ENCODE measurements at places on chromosomes 4 and X.

GRCh38 chr4:112882286-112882685 lies 167.2 kb upstream of the ANK2 start:
- DNase-seq, result no peak

GRCh38 chr4:174192943-174193342 lies 90.5 kb downstream of the FBXO8 start:
- no peak for DNase-seq

DNA sequence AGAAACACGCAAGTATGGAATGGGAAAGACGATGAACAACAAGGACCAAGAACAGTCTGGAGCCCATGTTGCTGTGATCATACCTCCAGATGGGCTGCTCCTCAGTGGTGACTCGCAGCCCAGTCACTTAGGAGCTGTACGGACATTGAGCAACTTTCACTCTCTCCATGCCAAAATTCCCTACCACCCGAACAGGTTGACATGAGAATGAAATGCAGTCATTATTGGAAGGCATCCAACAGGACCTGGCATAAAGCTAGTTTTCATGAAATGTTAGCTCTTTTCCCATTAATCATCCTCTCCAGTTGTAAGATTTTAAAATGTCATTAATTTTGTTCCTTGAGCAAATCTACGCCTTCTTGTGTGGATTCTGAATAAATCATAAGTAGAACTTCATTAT lies 82.7 kb upstream of the GPM6B start:
- peak; percentile 91 for DNase-seq

DNA sequence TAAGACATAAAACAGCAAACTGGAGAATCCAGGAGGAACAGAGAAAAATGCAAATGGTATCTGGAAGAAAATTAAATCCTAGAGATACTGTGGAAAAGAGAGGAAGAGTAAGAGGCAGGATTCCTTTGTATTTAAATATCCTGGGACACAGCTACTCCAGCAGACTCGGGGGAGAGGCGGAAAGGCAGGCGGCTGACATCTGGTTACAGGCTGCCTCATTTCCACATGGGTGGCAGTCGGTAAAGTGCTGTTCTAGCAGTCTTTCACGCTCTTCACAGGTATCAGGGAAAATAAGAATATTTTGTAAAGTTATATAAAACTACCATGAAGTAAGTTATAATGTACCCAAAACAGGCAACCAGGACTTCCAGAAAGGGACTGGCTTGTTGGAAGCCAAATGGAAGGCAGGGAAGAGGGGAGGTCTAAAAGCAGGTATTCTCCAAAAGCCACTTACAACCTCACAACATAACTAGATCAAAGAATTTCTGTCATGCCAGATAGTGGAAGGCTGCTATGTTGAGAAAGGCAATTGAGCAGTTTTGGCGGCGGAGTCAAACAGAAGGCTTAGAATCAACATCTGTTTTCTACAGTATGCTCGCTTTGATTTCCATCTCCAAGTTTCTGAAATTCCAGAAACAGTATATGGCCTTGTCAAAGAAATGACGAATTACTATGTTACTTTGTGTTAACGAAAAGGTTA lies 1.3 kb upstream of the TIGD2 start:
- DNase-seq, result no peak

GRCh38 chr4:153988492-153989363 lies 199.8 kb upstream of the SFRP2 start:
- DNase-seq, result peak; percentile 7

GRCh38 chrX:25287521-25287920 lies 271.8 kb upstream of the ARX start:
- no peak for DNase-seq

DNA sequence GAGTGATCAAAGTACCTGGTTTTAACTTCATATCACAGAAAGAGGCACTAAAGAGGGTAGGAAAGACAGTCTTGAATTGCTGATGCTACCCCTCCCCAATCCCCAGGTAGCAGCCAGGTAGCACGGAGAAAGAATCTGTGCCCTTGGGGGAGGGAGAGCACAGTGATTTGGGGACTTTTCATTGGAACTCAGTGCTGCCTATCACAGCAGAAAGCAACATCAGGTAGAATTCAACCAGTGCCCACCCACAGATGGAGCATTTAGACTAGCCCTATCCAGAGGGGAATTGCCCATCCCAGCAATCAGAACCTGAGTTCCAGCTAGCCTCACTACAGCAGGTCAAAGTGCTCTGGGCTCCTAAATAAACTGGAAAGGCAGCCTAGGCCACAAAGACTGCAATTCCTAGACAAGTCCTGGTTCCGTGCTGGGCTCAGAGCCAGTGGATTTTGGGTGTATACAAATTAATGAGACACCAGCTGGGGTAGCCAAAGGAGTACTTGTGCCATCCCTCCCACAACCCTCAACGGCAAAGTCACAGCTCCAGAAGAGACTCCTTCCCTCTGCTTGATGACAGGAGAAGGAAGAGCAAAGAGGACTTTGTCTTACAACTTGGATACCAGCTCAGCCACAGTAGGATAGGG lies 228.1 kb downstream of the THOC2 start:
- no peak for DNase-seq

DNA sequence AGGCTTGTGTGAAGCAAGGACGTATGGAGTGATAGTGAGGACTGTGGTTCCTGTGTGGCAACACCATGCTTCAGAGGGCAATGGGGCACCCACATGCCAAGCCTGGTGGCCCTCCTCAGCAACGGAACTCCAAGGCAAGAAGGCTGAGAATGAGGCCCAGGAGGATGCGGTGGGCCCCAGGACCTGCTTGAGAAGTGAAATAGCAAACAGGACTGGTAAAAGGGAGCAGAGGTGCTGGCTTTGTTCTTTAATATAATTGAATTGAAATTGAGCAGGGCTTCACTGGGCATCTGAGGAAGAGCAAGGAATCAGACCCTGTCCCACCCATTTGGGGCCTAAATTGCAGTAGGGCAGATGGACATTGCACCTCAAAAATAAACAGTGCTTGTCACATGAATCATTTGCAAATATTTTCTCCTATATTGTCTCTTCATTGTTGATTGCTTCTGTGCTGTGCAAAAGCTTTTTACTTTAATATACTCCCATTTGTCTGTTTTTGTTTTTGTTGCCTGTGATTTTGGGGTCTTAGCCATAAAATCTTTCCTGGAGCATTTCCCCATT lies 2.3 kb downstream of the TMEM187 start:
- no peak for DNase-seq

DNA sequence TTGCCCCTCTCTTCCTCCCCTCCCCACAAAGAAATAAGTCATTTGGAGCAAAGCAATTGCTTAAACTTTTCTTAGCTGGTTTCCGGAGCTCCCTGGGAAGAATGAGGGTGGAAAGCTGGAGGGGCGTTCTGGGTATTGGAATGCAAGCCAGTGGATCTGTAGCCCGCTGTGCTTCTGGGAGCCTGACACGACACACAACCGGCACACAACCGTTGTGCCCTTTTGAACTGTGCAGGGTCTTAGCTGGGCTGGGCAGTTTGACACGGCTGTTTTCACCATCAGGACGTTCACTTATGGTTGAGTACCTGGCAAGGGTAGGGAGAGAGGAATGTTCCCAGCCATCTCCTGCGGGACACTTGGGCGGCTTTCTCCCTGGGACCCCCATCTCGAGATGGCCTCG lies 38.3 kb downstream of the SHROOM2 start:
- no peak for DNase-seq

- DNase-seq, result no peak
Observed at GRCh38 chr4:89009115-89009514, 47.9 kb downstream of the FAM13A start.

DNA sequence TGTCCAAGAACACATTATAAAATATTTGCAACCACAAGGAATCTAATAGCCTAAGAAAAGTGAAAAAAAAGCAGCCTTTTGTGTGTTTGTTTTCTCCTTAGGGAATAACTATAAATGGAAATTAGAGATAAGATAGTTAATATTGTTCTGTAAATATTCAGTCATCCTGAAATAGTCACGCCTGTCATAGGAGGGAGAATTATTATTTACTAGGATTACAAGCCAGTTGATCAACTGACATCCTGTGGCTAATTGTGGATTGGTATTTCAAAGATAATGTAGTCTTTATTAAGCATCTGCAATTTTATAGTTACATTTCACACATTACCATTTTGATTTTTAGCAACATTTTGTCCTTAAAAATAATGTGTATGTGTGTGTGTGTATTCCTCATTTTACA lies 118.6 kb downstream of the CCSER1 start:
- DNase-seq, result no peak

DNA sequence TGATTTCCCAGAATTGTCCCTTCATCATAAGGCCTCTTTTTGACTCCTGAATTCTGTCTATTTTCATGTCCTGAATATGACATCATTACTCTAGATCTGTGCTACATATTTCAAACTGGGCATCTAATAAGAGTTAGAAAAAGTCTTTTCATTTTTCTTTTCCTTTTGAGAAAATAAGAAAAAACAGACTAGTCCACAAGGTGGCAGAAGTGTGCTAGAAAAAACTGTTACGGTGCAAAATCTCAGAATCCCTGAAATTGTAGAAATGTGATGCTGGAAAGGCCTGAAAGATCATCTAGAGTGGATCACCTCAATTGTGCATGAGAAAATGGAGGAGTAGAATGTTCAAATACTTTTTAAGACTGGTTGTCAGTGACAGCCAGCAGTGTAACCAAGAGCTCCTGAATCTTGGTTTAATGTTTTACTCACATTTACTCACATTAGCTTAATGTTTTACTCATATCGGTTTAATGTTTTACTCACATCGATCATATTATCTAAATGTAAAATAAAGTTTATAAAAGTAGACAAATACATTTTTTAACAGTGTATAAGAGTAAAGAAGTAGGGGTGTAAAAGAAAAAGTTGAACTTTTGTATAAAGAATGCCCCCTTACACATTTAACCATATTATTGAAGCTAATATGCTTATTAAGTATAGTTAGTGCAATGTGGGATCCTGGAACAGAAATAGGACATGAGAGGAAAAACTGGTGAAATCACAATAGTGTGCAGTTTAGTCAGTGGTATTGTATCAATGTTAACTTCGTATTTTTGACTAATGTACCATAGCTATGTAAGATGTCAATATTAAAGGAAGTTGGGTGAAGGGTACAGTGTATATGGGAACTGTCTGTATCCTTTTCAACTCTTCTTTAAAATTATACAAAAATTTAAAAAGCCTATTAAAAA lies 15.2 kb downstream of the ASB11 start:
- peak; percentile 18 for DNase-seq

- no peak for DNase-seq
Observed at GRCh38 chr4:66279084-66279483, 608.8 kb upstream of the EPHA5 start.

GRCh38 chrX:154751669-154752271 lies 893 bp upstream of the GAB3 start:
- no peak for DNase-seq

- DNase-seq, result no peak
Observed at GRCh38 chrX:41312786-41313185, 21.2 kb upstream of the DDX3X start.

DNA sequence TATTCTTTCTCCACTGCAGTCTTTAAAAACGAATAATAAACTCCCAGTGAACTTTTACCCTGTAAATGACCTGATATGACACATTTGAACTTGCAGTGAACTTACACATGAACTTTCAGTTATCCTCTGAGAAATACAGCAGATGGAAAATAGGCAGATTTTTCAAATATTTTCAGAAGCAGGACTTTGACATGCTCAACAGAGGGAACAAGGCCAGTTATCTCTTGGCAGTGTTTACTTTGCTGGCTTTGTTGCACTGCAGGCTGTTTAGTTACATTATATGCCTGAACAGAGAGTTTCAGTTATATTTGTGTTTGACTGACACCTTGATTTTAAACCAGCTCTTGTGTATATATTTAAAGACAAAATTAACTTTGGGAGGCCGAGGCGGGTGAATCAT lies 47.6 kb upstream of the FGG start:
- DNase-seq, result peak; percentile 82

DNA sequence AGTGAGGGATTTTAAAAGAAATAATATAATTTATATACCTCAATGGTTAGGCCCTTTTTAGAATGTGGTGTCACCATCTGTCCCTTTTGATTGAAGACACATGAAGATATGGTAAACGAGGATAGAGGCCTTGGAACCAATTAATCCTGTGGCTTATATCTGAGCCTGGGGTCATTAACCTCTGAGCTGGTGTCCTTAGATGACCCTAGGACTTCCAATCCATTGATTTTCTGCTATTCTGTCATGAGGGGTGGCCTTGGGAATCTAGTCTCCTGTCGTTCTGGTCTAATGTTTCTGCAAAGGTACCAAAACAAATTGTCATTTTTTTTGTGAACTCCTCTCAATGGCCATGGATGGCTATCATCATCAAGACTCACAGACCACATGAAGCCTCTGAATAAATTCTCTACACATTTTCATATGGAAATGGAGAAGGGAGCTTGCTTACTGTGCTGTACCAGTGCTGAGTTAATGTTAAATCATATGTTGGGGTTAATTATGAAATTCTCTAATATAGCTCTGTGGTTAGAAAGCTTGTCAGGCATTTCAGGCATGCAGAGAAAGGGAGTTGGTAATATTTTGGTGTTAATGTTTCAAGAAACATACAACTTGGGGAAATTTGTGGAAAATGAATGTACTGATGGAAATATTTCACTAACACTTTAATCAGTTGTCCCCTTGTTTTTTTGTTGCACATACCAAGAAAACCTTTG lies 204.2 kb upstream of the IL15 start:
- peak; percentile 58 for DNase-seq

GRCh38 chrX:47556045-47556623 lies 4.9 kb upstream of the ARAF start:
- peak; percentile 95 for DNase-seq

DNA sequence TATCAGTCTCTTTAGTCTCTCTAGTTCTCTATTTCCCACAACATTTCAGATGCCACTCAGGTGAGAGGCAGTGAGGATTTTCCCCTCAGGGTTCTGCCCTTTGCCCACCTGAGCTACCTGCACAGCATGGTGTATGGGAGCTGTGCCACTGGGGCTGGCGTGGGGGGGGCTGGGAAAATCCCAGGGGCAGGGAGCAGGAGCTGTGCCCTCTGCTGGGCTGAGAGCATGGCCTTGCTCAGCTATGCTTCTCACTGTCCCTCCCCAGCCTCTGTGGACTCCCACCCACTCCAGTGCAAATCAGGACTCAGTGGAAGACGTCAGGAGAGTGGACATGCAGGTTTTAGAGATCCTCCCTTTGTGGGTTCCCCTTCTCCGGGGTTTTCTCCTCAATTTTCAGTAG lies 57.2 kb downstream of the TRMT44 start:
- DNase-seq, result no peak

- DNase-seq, result no peak
Observed at GRCh38 chrX:68995386-68995779, 166.6 kb downstream of the EFNB1 start.

Data from iris pigment epithelial cell (primary cell).